OCI-LY7 (cell line): ENCODE measurements at places on chromosomes 1 and 21. TPM values are rescaled to one million over a fixed set of nuclear protein-coding genes. Genes with fewer than 3 reads are reported as not detected.

- no peak for DNase-seq
Observed at GRCh38 chr1:187310038-187310631, 481.4 kb downstream of the PLA2G4A start.

Gene KCNQ4
- total RNA-seq, result 0.37 and 0.49 TPM in 2 replicates

DNA sequence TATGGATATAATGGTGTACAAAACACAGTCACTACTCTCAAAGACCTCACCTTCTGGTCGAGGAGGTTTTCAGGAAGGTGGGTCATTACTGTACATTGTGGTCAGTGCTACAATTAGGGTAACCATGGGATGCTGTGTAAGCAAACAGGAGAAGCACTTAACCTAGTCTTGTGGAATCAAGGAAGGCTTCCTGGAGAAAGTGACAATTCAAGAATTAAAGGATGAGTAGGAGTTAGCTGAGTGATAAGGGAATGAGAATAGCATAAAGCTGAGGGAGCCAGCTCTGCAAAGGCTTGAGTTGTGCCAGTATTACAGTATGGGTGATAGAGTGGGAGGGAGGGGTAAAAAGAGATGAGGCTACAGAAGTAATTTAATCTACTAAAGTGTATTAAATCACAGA, 17.2 kb downstream of the NEXN start:
- DNase-seq, result no peak

DNA sequence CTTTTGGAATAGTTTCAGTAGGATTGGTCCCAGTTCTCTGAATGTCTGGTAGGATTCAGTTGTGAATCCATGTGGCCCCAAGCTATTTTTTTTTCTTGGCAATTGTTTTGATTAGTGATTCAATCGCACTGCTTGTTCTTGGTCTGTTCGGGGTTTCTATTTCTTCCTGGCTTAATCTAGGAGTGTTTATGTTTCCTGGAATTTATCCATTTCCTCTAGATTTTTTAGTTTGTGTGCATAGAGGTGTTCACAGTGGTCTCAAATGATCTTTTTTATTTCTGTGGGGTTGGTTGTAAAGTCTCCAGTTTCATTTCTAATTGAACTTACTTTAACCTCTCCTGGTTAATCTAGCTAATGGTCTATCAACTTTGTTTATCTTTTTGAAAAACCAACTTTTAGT, 117.6 kb downstream of the NME7 start:
- no peak for DNase-seq

DNA sequence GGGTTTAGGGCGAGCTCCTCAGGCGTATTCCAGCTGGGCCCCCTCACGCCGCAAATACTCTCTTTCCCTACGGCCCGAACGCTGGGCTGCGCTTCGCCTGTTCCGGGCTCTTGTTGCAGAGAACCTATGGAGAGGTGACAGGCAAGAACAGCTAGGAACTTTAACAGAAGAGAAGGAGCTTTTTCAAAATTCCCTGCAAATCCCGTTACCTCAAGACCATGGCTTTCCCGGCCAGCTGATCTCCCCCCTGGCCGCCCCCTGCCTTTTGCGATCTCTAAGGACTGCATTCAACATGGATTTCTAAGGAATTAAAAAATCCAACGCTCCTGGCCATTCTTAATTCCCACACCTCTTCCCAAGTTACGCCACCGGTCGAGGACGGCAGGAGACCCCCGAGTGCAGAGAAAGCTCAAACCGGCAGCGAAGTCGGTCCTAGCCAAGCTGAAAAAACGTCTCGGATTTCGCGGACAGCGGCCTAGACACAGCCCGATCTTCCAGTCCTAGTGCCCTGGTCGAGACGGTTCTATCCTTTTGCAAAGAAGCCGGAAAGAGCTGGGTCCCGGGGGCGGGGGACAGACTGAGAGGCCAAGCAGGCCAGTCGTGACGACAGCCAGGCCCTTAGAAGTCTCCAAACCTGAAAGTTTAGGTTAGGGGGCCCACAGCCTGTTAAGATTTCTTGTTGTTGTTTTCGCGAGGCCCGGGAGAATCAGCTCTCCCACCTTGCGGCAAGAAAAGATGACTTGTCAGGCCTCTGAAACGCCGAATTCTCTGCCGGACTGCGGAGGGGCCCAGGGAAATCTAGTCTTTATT, 1.1 kb upstream of the TBX15 start:
- DNase-seq, result no peak

- DNase-seq, result no peak
Observed at GRCh38 chr1:11397151-11397901, 81.6 kb upstream of the DISP3 start.

Gene GNAI3
- total RNA-seq, result 5.4 and 6.1 TPM in 2 replicates

Gene TCP10L
- total RNA-seq, result 0.63 and 1.2 TPM in 2 replicates

- DNase-seq, result no peak
Observed at GRCh38 chr1:23224739-23225648, 7.7 kb upstream of the HTR1D start.

Gene LIN28A
- total RNA-seq, result not detected in 2 replicates

Gene KRTAP22-1
- total RNA-seq, result not detected in 2 replicates

Gene BLACAT1
- 0.29 and 0.48 TPM in 2 replicates for total RNA-seq

- DNase-seq, result no peak
Observed at GRCh38 chr21:37017951-37018679, 11.6 kb downstream of the RIPPLY3 start.

- no peak for DNase-seq
Observed at GRCh38 chr1:42322577-42322976, 12.5 kb downstream of the FOXJ3 start.

Gene NES
- not detected in 2 replicates for total RNA-seq

Gene MPZ
- total RNA-seq, result 9.0 and 10.8 TPM in 2 replicates

- no peak for DNase-seq
Observed at GRCh38 chr1:95113684-95114083, 3.5 kb upstream of the TLCD4 start.

GRCh38 chr21:35284199-35284598, 235.1 kb upstream of the RUNX1 start:
- DNase-seq, result no peak

DNA sequence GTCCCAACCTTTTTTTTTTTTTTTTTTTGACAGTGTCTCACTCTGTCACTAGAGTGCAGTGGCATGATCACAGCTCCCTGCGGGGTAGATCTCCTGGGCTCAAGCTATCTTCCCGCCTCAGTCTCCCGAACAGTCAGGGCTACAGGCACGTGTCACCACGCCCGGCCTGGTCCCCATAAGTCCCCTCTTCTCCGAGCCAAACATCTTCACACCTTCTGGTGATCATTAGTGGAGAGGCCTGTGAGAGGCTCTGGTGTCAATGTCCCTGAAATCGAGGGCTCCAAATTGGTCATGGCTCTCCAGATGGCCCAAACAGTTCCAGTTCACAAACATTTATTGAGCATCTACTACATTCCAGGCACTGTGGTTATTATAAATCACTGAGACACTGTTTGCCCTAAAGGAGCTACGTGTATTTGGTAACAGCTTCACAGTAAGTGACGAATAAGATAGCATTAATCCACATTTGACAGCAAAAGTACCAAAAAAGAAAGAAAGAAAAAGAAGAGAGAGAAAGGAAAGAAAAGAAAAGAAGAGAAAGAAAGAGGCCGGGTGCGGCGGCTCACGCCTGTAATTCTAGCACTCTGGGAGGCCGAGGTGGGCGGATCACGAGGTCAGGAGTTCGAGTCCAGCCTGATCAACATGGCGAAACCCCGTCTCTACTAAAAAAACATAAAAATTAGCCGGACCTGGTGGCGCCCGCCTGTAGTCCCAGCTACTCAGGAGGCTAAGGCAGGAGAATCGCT, 867 bp upstream of the TIMM17A start:
- no peak for DNase-seq

GRCh38 chr1:226268421-226269124, 40.4 kb downstream of the LIN9 start:
- no peak for DNase-seq

GRCh38 chr1:87335175-87335884, 6.7 kb downstream of the LMO4 start:
- peak; percentile 77 for DNase-seq

Gene GPA33
- total RNA-seq, result not detected in 2 replicates

DNA sequence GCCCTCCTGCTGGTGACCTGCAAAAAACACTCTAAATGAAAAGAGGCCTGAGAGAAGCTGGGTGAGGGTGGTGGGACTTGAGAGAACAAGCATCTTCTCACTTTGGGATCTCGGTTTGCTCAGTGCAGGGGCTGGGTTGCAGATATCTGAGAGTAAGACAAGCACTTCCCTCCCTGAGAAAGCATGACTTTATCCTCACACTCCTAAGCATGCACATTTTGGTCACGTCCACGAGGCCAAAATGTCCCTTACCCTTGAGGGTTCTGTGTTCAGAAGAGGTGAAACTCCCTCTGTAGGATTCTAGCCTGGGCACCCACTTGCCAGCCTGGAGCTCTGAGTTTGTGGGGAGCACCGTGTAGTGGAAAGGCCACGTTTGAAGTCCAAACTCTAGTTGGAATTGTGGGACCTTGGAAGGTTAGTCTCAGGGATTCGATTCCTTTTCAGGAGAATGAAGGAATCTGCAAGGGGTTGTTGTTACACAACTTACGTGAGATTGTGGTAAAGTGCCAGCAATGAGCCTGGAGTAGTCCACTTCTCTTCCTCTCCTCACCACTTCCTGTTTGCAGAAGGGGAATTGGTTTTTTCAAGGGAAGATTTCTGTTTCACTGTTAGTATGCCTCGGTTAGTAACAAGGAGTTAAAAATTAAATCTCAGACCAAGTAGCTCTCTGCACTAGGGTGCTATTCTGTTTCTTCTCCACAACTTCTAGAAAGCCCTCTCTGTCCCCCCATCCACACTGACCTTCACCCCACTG, 3.0 kb downstream of the FCAMR start:
- DNase-seq, result no peak

DNA sequence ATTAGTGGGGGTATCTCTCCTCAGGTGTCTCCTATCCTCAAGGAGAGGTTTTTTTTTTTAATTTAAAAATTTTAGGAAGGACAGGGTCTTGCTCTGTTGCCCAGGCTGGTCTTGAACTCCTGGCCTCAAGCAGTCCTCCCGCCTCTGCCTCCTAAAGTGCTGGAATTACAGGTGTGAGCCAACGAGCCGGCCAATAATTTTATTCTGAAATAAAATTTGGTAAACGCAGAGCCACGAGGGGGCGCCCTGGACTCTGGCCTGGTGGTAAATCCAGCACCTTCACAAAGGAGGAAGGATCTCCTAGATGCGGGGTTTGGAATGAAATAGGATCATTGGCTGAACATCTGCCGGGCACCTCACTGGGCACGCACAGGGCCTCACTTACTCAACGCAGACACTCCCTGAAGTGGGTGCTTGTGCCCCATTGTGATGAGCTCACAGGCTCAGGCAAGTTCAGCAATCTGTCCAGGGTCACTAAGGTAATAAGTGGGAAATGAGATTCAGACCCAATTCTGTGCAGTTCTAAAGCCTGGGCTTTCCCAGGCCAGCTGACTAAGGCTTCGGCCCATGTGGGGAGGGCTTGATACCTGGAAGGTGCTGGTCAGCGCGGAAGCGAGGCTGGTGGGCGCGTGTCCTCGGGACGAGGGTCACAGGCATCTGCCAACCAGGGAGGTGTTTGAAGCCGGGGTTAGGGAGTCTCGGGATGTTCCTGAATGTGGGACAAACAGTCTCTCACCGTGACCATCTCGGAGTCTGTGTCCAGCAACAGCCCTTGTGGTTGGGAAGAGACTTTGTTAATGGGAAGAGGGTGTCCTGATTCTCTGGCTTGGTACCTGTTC, 32.7 kb upstream of the ETV3 start:
- DNase-seq, result peak; percentile 62

GRCh38 chr1:220241072-220241663, 31.1 kb downstream of the RAB3GAP2 start:
- no peak for DNase-seq
